ENCODE measurements at places on chromosomes 11 and 22. TPM values are rescaled to one million over a fixed set of nuclear protein-coding genes. Genes with fewer than 3 reads are reported as not detected.

The IMMP1L gene
- total RNA-seq = 15.3 TPM

The ADAMTS15 gene
- total RNA-seq = 0.52 TPM

The BATF2 gene
- total RNA-seq = 20.8 TPM

The TMPRSS13 gene
- total RNA-seq = 4.9 TPM

The CALCA gene
- not detected for total RNA-seq

The ARHGAP1 gene
- 27.8 TPM for total RNA-seq

The GUCD1 gene
- 58.7 TPM for total RNA-seq

The CCDC87 gene
- total RNA-seq = not detected

The AIFM3 gene
- total RNA-seq = 3.0 TPM

The KCNJ1 gene
- total RNA-seq = not detected

The CAT gene
- total RNA-seq = 148 TPM

The LRFN4 gene
- 2.3 TPM for total RNA-seq

The ANAPC15 gene
- 14.2 TPM for total RNA-seq

The C22orf15 gene
- total RNA-seq = not detected

The GAB2 gene
- total RNA-seq = 6.9 TPM

The CTSC gene
- 37.6 TPM for total RNA-seq

The TEX12 gene
- not detected for total RNA-seq

The ANGPTL5 gene
- not detected for total RNA-seq

The DCDC1 gene
- 0.33 TPM for total RNA-seq

The F2 gene
- not detected for total RNA-seq

The CD82 gene
- total RNA-seq = 11.4 TPM

The MOGAT2 gene
- total RNA-seq = not detected

The SCARF2 gene
- total RNA-seq = 13.5 TPM

The PAAF1 gene
- 11.2 TPM for total RNA-seq

The IGSF9B gene
- total RNA-seq = 3.3 TPM

The PLAAT2 gene
- not detected for total RNA-seq

The EFCAB6 gene
- total RNA-seq = 4.4 TPM

The CYB5R3 gene
- total RNA-seq = 50.8 TPM

The BLID gene
- not detected for total RNA-seq

The SYNGR1 gene
- 35.0 TPM for total RNA-seq

The GALNT18 gene
- 5.3 TPM for total RNA-seq

The KCNQ1 gene
- total RNA-seq = 46.1 TPM

The MIOX gene
- not detected for total RNA-seq

The PRG3 gene
- total RNA-seq = not detected

The KDELR3 gene
- total RNA-seq = 16.3 TPM

The RPS25 gene
- total RNA-seq = 824 TPM

The NUCB2 gene
- 156 TPM for total RNA-seq

The TMEM132A gene
- total RNA-seq = 12.2 TPM

The ADORA2A gene
- total RNA-seq = 19.4 TPM

The OR51E1 gene
- total RNA-seq = not detected

The IL18 gene
- 3.3 TPM for total RNA-seq

The SLC6A5 gene
- total RNA-seq = not detected

The MRGPRD gene
- not detected for total RNA-seq

The SIAE gene
- 9.6 TPM for total RNA-seq

The UBTFL1 gene
- total RNA-seq = not detected

The MMP13 gene
- total RNA-seq = not detected

The PGA3 gene
- total RNA-seq = not detected
